A549 treated with DMSO at 1 μM for 4 hours (cell line): ENCODE measurements at places on chromosomes 13 and 19. TPM values are rescaled to one million over a fixed set of nuclear protein-coding genes. Genes with fewer than 3 reads are reported as not detected.

Gene CYP4F11
- total RNA-seq = 6.6 to 8.8 TPM (median 7.0 TPM) in 5 replicates

Gene SPRY2
- 11.1 to 15.0 TPM (median 12.2 TPM) in 5 replicates for total RNA-seq

Gene NLRP5
- not detected in 5 replicates for total RNA-seq

Gene EDNRB
- not detected in 5 replicates for total RNA-seq

Gene HSD17B14
- total RNA-seq = 12.2 to 15.1 TPM (median 14.1 TPM) in 5 replicates

Gene FFAR2
- total RNA-seq = 0.05 TPM in 1 of 5 replicates, not detected in the others

Gene APOE
- 12.2 to 15.8 TPM (median 13.3 TPM) in 5 replicates for total RNA-seq

Gene B3GNT8
- total RNA-seq = 0.08 to 0.11 TPM (median 0.09 TPM) in 3 of 5 replicates, not detected in the others

Gene C13orf42
- total RNA-seq = not detected in 5 replicates

Gene MBD3L2
- not detected in 5 replicates for total RNA-seq

Gene C5AR2
- total RNA-seq = 0.44 to 1.1 TPM (median 0.87 TPM) in 5 replicates

Gene ZSCAN1
- not detected in 5 replicates for total RNA-seq

Gene AP3D1
- 65.8 to 82.7 TPM (median 78.4 TPM) in 5 replicates for total RNA-seq

Gene CD33
- 0.12 to 0.49 TPM in 2 of 5 replicates, not detected in the others for total RNA-seq

Gene ZNF222
- 3.5 to 4.7 TPM (median 4.0 TPM) in 5 replicates for total RNA-seq

Gene ZNF554
- total RNA-seq = 0.55 to 1.1 TPM (median 1.0 TPM) in 5 replicates

Gene CCDC61
- 4.3 to 5.6 TPM (median 4.8 TPM) in 5 replicates for total RNA-seq

Gene PGLYRP1
- total RNA-seq = not detected in 5 replicates
